Right lung (tissue), 10 donors: ENCODE measurements at places on chromosomes 2 and 18.

GRCh38 chr18:22838221-22838620, 94.9 kb upstream of the RBBP8 start:
- no peak for DNase-seq

GRCh38 chr2:197248623-197249022, 62.0 kb downstream of the ANKRD44 start:
- DNase-seq, result no peak

DNA sequence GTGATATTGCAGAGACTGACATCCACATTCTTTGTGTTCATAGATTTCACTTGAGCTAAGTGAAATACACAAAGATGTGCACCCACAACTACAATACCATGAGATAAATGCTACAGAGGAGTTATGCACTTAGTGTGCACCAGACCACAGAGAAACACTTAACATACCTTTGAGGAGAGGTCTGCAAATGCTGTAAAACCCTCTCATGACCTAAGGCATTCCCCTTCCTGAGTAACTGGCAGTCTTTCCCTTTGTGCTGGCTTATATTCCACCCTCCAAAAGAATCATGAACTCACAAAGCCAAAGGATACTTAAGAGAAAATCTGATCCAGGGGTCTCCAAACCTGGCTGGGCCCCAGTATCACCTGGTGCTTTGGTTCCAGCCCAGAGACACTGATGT, 16.2 kb downstream of the NXPH2 start:
- no peak for DNase-seq

GRCh38 chr2:28129955-28130695, 239.6 kb downstream of the BABAM2 start:
- no peak for DNase-seq

DNA sequence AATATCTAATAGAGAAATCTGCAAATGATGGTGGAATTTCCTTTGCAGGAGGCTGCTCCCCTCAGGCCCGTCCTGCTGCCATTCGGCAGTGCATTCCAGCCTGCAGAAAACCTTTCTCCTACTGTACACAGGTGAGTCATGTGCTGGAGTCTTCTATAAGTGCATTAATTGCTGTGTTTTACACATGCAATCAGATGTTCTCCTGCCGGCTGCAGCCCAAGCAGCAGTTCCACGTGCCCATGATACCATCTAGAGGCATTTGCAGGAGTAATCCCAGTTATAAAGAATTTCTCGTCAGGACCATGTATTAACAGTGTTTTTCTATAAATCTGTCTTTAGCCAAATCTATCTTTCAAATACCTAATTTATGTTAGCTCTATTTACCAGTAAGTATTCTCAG, 304.7 kb upstream of the HNMT start:
- DNase-seq, result no peak
